ENCODE measurements at places on chromosomes 16 and 17.

DNA sequence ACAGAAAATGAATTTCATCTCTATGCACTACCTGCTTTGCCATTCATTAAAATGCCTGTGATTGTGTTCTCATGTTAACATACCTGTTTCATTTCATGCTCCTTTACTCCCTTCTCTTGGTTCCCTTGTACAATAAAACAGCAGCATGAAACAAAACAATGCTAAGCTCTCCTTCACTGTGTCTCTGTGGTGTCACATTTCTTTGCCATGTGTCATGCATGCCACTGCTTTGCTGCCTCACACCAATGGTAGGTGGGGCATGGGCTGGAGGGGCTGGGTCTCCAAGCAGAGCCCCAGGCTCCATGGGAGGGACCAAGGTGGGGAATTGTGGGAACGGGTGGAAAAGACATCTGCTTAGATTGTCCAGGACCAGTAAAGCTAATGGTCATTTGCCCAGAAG lies 83.6 kb downstream of the RGS9 start:
- DNase-seq: no peak

- no peak for DNase-seq
These were observed 29.2 kb downstream of the KANSL1 start for GRCh38 chr17:46163929-46164594.

GRCh38 chr16:17509194-17509593 lies 38.4 kb upstream of the XYLT1 start:
- DNase-seq: no peak

GRCh38 chr16:59697236-59697635 lies 963.1 kb upstream of the GOT2 start:
- DNase-seq: no peak

DNA sequence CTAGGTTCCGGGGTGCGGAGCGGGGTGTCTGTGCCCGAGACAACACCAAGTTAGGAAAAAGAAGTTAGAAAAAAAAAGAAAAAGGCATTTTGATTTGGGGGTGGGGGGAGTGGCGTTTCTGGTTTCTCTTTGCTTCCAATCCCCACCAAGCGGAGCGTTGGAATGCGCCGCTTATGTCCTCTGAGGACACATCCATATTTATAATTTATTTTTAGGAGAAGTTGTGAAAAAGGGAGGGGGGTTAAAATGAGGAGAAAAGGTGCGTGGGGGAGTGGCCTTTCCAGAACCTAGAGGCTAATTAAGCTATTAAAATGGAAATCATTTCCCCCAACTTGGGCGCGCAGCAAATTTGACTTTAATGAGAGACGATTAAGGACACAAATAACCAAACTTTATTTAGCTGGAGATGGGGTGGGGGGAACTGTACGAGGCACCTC lies 232.1 kb downstream of the MRTFB start:
- DNase-seq: no peak

DNA sequence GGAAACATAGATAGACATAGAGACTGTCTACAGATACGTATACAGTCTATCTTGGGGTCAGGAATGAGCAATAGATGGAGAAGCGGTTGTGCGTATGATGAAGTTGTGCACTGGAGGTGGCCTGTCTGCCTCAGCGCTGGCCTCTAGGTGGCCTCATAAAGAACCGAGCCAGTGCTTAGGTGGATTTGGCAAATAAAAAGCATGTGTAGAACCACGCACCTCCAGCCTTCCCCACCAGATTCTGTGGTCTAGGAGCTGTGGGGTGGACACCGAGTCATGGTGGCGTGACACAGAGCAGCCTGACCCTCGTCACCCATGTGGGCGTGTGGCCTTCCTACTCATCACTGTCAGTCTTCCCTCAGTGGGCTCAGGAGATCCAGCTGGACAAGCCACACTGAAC lies 34.0 kb downstream of the PGS1 start:
- no peak for DNase-seq

DNA sequence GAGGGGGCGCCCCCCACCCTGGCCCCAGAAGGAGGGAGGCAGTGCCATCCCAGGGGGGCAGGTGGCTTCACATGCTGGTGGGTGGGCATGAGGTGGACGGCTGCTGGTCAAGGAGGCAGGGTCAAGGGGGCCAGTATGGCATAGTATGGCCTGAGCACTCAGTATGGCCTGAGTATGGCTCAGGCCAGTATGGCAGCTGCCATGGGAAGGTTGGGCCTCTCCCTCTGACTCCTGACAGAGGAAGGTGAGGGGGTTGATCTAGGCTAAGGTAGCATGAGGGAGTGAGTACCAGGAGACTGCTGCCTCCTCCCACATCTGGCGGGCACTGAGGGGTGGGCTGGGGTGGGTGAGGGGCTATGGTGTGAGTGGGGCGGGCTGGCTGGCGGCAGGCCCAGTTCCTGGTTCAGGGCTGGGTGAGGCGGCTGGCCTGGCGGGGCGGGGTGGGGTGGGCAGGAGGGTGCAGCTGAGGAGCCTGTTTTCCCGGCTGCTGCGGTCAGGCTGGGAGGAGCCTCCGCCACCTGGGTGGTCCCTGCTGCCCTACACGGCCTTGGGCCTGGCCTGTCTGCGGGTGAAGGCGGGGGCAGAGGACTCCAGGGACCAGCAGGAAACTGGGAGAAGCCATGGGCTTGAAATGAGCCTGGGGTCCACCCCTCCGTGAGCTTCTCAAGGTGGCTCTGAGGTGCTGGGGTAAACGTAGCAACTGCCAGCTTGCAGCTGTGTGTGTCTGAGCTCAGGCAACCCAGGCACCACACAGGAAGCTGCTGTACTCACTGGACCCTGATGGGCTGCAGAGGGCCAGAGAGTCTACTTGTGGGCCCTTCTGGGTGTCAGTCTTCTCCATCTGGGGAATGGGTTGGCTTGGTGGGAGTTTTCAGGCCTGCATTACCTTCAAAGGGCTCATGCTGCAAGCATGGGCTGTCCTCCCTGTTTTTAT lies 57.0 kb downstream of the RAI1 start:
- DNase-seq: no peak

- DNase-seq: no peak
These were observed 50.7 kb downstream of the FOXK2 start for GRCh38 chr17:82570277-82570676.

- DNase-seq: no peak
These were observed 997.6 kb upstream of the RBFOX1 start for GRCh38 chr16:6335072-6335471.

DNA sequence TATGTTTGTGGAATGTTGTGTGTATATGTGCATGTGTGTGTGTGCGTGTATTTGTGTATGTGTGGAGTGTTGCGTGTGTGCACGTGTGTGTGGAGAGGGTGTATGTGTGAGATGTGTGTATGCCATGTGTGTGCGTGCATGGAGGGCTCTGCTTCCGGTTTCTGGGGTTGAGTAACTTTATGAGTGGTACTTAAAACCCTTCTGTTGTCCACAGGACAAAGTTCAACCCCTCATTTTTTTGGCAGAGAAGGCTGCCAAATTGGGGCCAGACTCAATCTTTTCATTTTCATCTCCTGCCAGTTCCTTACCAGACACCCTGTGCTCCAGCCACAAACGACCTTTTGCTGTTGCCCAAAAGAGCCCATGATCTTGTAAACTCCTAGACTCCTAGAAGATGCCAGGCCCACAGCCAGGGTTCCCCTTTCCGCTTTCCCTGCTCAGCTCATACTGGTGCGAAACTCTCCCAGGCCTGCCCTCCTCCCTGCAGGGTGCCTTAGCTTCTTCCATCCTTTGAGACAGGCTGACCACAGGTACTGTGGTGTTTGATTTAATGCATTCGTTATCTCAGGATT lies 100.2 kb downstream of the CMIP start:
- DNase-seq: no peak

GRCh38 chr17:77449908-77450741 lies 309.4 kb downstream of the SEC14L1 start:
- DNase-seq: no peak

DNA sequence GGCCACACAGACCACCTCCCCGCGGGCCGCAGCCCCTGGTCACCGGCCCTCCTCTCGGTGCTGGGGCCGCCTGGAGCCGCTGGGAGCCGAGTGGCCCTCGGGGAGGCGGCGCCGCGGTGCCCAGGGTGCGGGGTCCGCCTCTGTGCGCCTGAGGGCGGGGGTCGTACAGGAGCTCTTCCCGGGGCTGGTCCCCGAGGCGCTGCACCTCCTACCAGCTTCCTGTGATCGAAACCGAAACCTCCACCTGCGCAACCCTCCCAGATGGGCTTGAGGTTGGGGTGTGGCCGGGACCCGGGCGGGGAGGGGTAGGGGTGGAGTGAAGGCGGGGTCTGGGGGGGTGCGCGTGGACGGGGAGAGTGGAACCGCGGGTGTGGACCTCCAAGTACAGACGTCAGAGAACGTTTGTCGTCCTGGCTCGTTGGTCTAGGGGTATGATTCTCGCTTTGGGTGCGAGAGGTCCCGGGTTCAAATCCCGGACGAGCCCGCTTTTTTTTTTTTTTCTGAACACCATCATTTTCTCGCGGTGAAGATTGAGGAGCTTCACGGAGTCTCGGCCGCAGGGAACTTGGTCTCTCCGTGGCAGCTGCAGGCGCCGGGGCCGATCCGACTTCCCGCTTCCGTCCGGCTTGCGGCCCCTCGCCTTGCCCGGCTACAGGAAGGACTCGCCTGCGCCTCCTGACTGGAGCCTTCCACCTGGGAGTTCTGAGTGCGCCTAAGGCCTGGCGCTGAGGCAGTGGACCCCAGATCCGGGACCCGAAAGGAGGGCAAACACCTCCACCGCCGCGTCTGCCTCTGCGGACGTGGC lies 23.9 kb downstream of the ZNF213 start:
- no peak for DNase-seq

DNA sequence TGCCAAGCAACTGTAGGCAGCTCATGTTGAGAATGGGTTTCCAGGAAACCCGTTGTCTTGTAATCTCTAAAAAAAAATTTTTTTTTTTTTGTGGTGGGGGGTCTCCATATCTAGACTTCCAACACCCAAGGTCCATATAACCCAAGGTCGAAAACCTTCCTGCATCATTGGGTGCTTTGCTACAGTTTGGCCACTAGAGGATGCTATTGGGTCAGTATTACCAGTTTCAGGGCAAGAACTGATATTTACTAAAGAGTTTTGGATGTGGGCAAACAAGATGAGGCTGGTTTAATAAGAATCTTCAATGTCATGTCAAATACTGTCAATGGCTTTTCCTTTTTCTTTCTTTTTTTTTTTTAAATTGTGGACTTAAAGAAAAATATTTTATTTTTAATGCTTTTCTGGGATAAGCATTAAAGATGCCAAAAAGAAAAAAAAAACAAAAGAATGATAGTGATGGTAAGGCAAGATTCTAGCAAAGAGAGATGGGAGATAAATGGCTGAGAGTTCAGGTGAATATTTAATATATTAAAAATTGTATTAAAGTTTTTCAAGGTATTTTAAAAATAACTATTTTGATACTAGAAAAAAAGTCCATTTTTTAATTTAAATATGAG lies 62.2 kb downstream of the DHRS7C start:
- DNase-seq: no peak

GRCh38 chr17:14061666-14062560 lies 7.4 kb upstream of the COX10 start:
- no peak for DNase-seq

DNA sequence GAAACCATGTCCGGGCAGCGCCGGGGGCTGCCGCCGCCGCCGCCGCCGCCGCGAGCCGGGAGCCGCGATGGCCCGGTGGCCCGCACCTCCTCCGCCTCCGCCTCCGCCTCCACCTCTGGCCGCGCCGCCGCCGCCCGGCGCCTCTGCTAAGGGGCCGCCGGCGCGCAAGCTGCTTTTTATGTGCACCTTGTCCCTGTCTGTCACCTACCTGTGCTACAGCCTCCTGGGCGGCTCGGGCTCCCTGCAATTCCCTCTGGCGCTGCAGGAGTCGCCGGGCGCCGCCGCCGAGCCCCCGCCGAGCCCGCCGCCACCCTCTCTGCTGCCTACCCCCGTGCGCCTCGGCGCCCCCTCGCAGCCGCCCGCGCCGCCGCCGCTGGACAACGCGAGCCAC lies 587 bp downstream of the HS3ST4 start:
- DNase-seq: no peak

DNA sequence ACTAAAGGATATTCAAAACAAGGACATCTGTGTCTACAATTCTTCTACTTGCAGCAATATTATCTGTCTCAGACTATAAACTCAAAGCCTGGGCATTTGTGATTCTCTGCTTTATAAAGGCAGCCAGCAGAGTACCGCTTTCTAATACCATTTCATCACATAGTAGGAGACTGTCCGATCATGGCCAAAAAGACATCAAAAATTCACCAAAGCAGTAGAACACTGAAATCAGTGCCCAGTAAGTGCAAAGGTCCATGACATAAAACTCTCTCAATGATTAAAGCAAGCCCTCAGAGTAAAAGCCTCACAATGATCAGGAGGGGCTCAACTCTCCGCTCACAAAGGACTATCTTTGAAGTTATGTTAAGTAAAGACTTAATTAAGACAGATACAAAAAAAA lies 23.0 kb downstream of the ERN1 start:
- DNase-seq: no peak

DNA sequence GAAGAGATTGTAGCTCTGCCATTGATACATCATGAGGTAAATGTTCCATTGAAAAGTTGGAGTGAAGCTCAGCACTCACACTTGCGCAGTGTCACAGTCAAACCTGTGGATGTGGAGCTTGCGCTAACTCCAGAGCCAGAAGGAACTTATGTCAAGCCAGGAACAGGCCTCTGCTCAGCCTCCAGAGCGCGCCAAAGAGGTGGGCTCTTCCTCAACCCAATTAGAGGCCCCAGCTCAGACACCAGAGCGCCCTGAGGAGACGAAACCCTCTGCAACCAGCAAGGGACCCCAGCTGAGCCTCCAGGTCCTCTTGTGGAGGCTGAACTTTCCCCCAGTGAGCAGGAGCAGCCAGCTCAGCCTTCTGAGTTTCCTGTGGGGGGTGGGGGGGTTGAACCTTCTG lies 61.5 kb upstream of the FBXO47 start:
- no peak for DNase-seq

- DNase-seq: no peak
These were observed 19.9 kb downstream of the SPATA32 start for GRCh38 chr17:45242029-45242414.

DNA sequence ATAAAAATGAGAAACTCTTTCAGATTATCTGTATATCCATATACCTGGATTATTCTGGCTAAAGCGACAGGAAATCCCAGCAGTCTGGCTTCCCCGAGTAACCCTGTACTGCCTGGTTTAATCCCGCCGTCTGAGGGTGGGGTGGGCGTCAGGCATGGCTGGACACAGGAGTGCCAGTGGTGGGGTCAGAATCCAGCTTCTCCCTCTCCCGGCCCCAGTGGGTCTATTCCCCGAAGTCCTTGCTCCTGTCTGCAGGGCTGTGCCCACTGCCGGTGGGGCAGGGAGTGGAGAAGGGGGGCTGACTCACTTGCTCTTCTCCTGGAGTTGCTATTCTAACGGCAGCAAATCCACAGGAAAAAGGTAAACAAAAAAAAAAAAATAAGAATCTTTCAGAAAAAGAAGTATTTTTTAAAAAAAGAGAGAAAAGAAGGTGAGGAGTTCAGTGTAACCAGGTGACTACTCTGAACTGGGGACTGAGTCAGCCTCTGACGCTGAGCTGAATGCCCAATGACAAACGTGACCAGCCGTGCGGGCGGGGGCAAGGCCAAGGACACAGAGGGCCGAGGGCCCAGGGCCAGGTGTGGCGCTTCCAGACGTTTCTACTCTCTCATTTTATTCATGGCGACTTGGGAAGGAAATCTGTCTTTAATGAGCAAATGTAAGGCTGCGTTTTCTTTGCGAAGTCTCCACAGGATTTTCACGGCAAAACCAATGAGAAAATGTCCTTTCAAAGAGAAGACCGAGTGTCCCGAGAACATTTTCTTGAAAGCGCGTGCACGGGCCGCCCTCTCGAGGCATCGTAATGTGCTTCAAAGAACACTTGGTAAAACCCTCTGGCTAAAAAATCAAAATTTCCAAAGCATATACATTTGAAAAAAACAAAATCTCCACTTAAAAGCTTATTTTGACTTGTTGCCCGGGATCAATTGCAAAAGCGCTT lies 20.2 kb downstream of the FOXF1 start:
- no peak for DNase-seq

Measured in esophagus squamous epithelium (tissue), 5 donors.